Stimulated activated CD4-positive, alpha-beta T cell treated with anti-CD3 and anti-CD28 coated beads, Interleukin-15, amount 100 ng/mL, for 48 hours (primary cell): ENCODE measurements at places on chromosomes 7 and 10.

DNA sequence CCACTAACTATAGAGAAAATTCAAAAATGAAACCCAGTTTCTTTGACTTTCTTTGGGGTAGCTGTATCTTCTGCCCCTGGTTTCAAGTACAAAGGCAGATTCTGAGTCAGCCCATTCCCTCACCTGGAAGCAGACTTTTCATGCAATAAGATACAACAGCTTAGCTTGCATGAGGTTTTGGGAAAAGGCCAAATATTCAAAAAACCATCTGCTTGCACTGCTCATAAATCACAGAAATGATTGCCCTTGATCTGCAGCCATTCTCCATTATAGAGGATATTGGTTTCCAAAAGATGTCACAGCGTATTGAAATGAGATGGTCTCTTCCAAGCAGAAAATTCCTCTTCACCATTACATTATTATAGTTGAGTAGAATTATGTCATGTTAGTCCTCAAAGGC, 354.0 kb downstream of the PHF14 start:
- DNase-seq = no peak

DNA sequence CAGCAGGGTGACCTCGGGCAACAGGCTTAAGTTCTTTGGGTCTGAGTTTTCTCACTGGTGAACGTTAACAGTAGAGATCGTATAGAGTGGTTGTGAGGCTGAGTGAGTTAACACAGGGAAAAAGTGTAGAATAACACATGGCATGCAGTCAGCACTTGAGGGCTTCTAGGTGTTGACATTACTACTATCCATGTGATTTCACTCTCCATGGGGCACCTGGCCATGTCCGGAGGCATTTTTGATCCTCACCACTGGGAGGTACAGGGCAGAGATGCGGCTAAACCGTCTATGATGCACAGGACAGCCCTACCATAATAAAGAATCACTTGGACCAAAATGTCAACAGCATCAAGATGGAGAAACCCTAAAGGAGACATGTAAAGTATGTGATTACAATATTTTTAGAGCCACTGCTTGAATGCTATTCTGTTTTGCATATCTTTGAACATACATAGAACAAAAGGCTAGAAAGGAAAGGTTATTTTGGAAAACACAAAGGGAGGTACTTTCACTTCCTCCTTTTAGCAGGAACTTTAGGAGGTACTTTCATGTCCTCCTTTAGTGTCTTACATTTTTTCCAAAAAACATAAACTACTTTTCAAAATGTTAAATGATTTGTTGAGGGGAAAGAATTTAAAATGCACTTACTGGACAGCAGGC, 44.3 kb downstream of the NOD1 start:
- DNase-seq = no peak

GRCh38 chr7:73387908-73388414, 45.6 kb upstream of the FZD9 start:
- no peak for DNase-seq

- DNase-seq = no peak
These were observed 37.1 kb downstream of the COL26A1 start for GRCh38 chr7:101399759-101400158.

GRCh38 chr10:25180801-25181200, 6.0 kb downstream of the GPR158 start:
- no peak for DNase-seq

- DNase-seq = no peak
These were observed 272.4 kb upstream of the BMPER start for GRCh38 chr7:33632840-33633525.

DNA sequence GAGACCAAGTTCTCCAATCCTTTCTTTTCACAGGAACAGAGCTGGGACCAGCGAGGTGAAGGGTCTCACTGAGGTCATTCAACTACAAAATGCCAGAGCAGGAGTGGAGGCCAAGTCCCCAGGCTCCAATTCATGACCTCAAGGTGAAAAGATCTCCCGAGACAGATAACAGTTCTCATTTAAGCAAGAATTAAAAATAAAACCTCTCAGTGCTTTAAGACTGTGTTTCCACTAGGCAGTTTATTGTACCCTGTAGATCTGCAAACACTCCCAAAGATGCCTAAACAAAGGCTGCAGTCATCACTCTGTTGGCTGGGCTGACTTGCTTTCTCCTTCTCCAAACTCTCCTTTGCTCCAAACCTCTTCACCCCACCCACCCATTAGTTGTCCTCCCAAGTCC, 74.8 kb upstream of the CXCL12 start:
- DNase-seq = no peak

DNA sequence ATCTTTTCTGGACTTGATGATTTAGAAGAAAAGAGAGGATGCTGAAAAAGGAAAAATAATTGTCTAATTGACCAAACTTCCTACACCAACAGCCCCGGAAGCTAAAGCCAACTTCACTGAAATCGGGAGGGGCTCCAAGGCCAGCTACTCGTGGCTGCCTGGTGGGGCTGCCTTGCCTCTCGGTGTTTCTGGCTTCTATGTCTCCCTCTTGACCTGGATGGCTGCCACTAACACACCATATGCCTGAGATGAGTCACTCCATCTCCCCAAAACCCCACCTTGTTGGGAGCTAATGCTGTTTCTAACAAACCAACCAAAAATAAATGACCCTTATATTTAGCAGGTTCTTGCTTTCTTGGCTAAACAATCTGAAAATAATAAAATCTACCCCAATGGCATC, 87.6 kb upstream of the AFAP1L2 start:
- DNase-seq = no peak

GRCh38 chr10:3238115-3238871, 65.7 kb upstream of the PITRM1 start:
- DNase-seq = no peak

GRCh38 chr10:112898540-112899390, 51.3 kb upstream of the TCF7L2 start:
- DNase-seq = no peak

- DNase-seq = no peak
These were observed 3.4 kb downstream of the CLDN3 start for GRCh38 chr7:73766556-73767229.

- DNase-seq = no peak
These were observed 6.1 kb downstream of the CCAR1 start for GRCh38 chr10:68727146-68727545.

GRCh38 chr7:123616223-123616622, 14.6 kb downstream of the ASB15 start:
- no peak for DNase-seq

DNA sequence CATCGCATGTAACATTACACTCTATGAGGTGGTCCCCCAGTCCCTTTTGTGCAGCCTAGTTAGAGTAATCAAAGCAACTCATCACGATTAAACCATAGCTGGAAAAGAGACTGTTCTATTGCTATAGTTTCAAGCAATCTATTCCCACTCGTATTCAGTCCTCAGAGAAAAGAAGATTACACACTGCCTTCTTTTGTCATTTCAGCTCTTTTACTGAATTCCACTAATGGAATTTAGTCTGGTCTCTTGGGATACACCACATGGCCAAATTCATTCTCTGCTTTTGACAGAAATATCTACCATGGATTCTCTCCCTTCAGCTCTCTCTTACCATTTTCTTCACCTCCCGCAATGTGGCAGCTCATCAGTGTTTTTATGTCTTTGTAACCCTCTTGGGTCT, 108.9 kb upstream of the HDAC9 start:
- no peak for DNase-seq

DNA sequence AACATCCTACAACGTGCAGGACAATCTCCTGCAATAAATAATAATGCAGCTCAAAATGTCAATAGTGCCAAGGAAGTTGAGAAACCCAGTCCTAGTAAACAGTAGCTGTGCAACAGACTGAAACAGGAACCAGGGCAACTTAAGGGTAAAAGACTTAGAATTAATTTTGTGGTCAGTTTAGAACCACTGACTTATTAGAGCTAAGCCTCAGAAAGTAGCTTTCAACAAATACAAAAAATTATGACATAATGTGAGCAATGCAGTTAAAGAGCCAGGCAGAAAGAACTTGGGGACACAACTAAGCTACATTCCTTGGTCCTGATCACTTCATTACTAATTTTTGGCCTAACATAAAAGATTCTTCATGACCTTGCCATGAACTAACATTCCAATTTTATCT, 195.4 kb downstream of the MACC1 start:
- no peak for DNase-seq

GRCh38 chr7:87810726-87811125, 65.4 kb downstream of the SLC25A40 start:
- no peak for DNase-seq

- DNase-seq = no peak
These were observed 140.1 kb downstream of the PLXNA4 start for GRCh38 chr7:132436121-132436520.

GRCh38 chr10:88062798-88063472, 199.5 kb downstream of the PTEN start:
- no peak for DNase-seq

DNA sequence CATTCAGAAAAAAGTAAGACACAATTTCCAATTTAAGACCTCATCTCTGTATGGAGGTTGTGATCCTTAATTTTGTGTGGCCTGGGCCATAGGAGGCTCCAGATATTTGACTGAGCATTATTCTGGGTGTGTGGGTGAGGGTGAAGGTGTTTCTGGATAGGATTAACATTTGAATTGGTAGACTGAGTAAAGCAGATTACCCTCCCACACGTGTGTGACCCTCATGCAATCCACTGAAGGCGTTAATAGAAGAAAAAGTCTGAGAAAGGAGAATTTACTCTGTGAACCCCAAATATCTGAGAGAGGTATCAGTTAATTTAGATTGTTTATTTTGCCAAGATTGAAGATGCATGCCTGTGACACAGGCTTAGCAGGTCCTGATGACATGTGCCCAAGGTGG, 328.0 kb upstream of the POT1 start:
- DNase-seq = no peak

- DNase-seq = no peak
These were observed 142.4 kb downstream of the CUBN start for GRCh38 chr10:16987206-16987621.

- DNase-seq = peak; percentile 28
These were observed 4.8 kb downstream of the ELOVL3 start for GRCh38 chr10:102230861-102231356.

DNA sequence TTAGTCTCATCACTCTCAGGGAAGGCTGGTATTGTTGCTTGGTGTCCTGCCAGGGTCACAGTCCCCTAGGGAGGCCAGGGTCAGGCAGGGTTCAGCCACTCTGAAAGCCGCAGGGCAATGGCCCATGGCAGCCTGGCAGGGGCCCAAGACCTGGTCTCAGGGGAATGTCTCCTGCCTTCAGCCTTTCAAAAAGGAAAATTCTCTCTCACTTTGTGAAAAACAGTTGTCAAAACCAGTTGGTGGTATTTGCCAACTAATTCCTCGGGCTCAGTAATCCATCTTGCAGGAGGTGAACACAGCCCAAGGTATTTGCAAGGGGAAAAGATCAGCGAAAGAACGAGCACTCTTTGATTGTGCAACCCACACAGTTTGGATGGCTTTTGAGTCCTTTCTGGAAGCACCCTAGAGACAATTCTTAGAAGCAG, 101.5 kb downstream of the JCAD start:
- no peak for DNase-seq

GRCh38 chr10:71782221-71782916, 9.0 kb upstream of the VSIR start:
- DNase-seq = no peak

DNA sequence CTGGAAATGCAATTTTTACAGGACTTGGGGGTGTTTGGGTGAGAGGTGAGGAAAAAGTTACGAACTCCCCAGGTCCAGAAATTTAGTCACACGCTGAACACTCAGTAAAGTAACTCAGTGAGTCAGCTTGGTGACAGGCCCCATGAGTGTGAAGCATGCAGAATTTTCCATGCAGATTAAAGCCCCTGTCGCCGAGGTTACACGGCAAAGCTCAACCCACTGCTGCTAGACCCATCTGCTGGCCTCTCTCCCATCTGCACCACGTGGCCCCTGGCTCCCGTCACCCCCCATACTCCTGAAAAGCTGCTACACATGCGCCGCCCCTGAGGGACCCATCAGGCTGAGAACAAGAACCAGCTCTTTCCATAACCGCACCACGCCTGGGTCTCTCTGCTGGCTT, 7.0 kb upstream of the MMP21 start:
- no peak for DNase-seq

DNA sequence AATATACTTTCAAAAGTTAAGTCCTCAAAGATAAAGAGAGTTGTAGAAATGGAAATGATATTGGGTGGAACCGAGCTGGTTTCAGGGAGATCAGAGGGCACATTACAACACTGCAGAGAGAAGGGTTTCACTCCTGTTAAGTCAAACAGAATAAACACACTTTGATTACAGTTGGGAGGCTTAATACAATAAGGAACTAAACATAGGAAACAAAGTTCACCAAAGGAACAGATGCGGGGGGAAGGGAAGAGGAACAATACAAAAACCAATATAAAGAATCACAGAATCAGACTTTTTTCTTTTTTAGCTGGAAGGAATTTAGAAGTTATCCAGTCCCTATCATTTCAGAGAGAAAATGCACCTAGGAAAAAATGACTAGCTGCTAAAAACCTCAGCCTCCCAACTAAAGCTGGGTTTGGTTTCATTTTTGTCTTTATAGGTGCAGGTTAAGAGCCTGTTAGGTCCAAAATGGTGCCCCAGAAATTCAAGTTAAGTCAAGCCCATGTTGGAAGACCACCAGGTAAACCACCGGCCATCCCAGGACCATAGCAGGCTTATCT, 81.9 kb downstream of the DNMBP start:
- no peak for DNase-seq

DNA sequence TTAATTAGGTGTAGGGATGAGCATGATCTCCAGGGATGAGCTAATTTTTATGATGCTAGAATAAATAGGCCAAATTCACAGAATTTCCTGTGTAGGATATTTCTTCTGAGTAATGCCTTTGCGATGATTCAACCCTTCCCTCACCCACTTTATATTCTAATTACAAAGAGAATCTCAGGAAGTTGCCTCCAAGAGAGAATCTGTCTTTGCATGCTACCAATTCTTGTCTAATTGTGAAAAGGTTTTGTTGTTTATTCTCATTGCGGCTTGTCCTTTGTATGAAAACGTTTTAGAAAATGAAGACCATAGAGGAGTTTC, 6.3 kb downstream of the C7orf57 start:
- DNase-seq = no peak

GRCh38 chr7:44064791-44065430, 456 bp downstream of the PGAM2 start:
- no peak for DNase-seq

DNA sequence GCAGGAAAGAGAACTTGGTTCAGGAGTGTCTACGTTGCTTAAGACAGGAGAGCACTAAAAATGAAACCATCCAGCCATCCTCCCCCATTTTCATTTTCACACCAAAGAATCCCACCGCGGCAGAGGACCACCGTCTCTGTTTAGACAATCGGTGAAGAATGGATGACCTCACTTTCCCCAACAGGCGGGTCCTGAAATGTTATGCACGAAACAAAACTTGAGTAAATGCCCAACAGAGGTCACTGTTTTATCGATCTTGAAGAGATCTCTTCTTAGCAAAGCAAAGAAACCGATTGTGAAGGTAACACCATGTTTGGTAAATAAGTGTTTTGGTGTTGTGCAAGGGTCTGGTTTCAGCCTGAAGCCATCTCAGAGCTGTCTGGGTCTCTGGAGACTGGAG, 1.4 kb upstream of the IL6 start:
- DNase-seq = no peak

DNA sequence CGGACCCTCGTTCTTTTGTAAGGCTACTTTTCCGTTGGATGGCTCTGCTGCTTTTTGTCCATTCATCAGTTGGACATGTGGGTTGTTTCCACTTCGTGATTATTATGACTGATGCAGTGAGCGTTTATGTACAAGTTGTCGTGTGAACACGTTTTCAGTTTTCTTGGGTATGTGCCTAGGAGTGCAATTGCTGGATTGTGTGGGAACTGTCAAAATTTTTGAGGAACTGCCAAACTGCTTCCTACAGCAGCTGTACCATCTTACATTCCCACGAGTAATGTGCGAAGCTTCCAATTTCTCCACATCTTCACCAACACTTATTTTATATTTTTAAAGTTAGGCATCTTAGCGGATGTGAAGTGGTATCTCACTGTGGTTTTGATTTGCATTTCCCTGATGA, 10.4 kb downstream of the FKBP6 start:
- DNase-seq = no peak
